ENCODE measurements at places on chromosomes 1 and 21.

DNA sequence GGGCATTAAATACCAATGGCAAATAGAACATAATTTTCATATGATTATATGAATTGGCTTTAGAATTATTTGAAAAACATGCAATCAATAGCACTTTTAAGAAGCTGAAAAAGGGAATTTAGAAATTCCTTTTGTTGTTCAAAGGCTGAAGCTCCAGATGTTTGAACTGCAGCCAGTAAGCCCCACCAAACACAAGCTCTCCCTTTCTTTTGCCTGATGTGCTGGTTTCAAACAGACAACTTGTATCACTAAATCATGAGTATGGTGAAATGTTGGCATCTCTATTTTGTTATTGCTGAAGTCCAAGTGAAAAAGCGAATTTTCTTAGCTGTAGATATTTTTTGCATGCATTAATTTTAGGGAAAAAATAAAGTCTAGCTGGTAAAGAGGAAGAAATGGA is 27.5 kb upstream of the NCAM2 start:
- no peak for DNase-seq

DNA sequence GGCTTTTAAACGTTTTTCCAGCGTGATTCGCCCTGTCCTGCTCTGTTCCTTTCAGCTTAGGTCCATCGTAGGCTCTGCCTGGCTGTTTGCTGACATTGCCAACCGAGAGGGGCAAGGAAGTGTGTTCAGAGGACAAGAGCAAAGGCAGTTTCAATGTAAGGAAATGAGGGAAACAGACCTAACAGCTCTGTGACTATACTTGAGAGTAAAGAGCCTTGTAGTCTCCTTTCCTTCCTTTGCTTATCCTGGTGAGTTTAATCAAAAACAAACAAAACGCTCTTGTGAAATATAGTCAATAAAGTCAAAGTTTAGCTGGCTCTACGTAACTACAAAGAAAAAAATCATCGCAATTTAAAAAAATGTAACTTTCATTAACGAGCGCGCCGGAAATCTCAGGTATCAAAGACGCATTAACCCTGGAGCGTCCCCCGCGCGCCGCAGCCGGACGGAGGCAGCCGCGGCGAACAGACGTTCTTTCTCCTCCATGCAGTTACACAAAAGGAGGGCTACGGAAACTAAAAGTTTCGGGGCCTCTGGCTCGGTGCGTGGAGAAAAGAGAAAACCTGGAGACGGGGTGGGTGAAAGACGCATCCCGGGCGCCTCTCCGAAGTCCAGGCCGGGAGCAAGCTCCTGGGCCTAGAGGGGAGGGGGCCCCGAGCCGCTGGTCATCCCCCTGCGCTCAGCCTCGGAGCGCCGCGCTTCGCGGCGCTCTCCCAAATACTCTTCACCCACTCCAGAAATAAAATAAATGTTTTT is 617 bp upstream of the ADGRL2 start:
- no peak for DNase-seq

- DNase-seq = no peak
These were observed 230.4 kb downstream of the DNM3 start for GRCh38 chr1:172071746-172072145.

GRCh38 chr1:222454782-222455181 is 93.1 kb downstream of the HHIPL2 start:
- DNase-seq = no peak

DNA sequence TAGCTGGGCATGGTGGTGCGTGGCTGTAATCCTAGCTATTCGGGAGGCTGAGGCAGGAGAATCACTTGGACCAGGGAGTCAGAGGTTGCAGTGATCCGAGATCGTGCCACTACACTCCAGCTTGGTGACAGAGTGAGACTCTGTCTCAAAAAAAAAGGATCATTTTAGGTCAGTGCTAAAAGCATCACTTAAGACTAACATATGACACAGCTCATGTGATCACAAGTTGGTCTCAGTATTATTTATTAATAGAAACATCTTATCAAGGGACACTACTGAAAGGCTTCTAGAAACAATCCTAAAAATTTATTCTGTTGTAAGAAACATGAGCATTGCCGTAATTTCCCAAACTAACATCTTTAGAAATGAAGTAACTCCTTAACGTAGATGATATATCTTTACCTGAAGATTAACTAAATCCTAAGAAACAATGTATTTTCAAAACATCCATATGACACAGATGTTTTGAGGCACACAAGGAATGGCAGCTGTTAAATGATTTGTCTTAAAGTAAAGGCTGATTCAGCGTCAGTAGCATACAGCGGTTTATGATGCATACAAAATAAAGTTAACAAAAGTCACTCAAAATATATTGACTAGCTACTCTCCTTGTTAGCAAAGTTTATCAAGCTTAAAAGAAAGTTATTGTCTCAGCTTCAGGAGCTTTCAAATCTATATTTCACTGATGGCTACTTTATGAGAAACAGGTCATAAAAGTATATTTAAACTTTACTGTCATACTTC is 2.6 kb downstream of the NIBAN1 start:
- no peak for DNase-seq
